ENCODE measurements at places on chromosomes 7 and 10.

GRCh38 chr7:1100386-1100785, 12.5 kb downstream of the GPER1 start:
- no peak for DNase-seq

DNA sequence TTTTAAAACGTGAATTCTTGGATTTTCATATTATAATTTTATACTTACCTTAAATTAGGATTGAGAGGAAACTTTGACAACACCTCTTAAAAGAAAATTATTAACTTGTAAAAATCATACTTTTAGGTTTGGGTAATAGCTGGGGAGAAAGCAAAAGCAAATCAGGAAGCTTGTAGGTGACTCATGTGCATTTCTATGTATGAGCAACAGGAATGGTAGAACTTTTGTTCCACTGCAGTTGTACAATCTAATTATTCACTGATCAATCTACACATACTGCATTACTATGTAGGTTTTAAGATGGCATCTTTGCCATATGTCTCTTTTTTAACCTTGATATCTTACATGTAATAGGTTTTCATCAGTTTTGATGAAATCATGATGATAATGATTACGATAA, 223.2 kb downstream of the PRKG1 start:
- DNase-seq: no peak

GRCh38 chr10:90319188-90319914, 538.5 kb downstream of the HTR7 start:
- no peak for DNase-seq

DNA sequence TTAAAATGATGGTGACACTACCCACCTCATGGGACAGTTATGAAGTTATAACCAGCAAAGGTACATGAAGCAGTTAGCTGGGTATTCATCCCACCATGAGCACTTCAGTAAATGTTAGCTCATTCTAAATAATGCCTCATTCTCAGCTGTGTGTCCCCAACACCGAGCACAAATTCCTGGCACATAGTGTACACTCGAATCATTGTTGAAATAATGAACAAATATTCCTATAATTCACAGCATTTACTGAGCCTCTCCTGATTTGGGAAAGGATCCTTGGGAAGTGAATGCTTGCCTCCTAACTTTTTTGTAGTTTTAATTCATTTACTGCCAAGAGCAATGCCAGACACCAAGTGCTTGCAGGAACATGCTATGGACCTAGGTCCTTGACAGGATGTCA, 235.2 kb downstream of the DGKI start:
- no peak for DNase-seq

GRCh38 chr7:98399462-98399861, 1.4 kb downstream of the BAIAP2L1 start:
- no peak for DNase-seq

- peak; percentile 52 for DNase-seq
Observed at GRCh38 chr7:105934572-105935185, 28.4 kb upstream of the CDHR3 start.

- DNase-seq: no peak
Observed at GRCh38 chr7:133562621-133563020, 309.7 kb downstream of the EXOC4 start.

- no peak for DNase-seq
Observed at GRCh38 chr7:15248514-15248913, 313.3 kb downstream of the AGMO start.
